Stimulated activated CD8-positive, alpha-beta memory T cell treated with anti-CD3 and anti-CD28 coated beads, Interleukin-4, amount 100 ng/mL, for 48 hours (primary cell): ENCODE measurements at places on chromosomes 2 and 18.

GRCh38 chr2:128358941-128359731 lies 40.5 kb upstream of the HS6ST1 start:
- no peak for DNase-seq

DNA sequence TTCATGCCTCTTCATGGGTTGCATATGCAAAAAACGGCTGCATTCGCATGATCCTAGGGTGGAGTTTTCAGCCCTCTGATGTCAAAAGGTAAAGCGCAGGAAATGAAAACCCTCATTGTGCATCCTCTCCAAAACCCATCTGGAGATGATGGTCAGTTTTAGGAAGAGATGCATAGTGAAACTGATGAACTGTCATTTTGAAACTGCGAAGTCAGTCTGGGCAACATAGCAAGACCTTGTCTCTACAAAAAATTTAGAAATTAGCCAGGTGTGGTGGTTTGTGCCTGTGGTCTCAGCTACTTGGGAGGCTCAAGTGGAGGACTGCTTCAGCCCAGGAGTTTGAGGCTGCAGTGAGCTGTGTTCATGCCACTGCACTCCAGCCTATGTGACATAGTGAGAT lies 2.5 kb upstream of the TTLL4 start:
- no peak for DNase-seq

DNA sequence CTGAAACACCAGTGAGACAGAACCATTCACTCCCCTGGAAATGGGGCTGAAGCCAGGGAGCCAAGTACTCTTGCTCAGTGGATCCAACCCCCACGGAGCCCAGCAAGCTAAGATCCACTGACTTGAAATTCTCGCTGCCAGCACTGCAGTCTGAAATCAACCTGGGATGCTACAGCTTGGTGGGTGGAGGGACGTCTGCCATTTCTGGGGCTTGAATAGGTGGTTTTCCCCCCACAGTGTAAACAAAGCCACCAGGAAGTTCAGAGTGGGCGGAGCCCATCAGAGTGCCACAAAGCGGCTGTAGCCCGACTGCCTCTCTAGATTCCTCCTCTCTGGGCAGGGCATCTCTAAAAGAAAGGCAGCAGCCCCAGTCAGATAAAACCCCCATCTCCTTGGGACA lies 292.8 kb downstream of the LNPK start:
- no peak for DNase-seq

- DNase-seq, result no peak
Measured at GRCh38 chr2:209236377-209236776, 187.5 kb upstream of the MAP2 start.
